ENCODE measurements at places on chromosomes 6 and 20. TPM values are rescaled to one million over a fixed set of nuclear protein-coding genes. Genes with fewer than 3 reads are reported as not detected.

GRCh38 chr6:105192707-105193465 lies 13.1 kb upstream of the POPDC3 start:
- H3K36me3 ChIP-seq = no peaks in the 10 kb centered on the region
- DNase-seq = no peak
- H3K4me1 ChIP-seq = no peaks in the 10 kb centered on the region
- no peak overlapping the region for H3K4me3 ChIP-seq

Gene SH3BGRL2
- 47.2 TPM for total RNA-seq

Gene FAM83B
- total RNA-seq = not detected

Gene MATN4
- total RNA-seq = not detected

GRCh38 chr6:137043710-137044365 lies 927 bp downstream of the IL20RA start:
- no peak overlapping the region for H3K27ac ChIP-seq
- no peaks in the 10 kb centered on the region for H3K4me1 ChIP-seq
- peaks cover 9% of the 10 kb centered on the region for H3K36me3 ChIP-seq
- peaks cover 10% of the 10 kb centered on the region for H3K27me3 ChIP-seq
- DNase-seq = no peak
